ENCODE measurements at places on chromosomes 16 and 17. TPM values are rescaled to one million over a fixed set of nuclear protein-coding genes. Genes with fewer than 3 reads are reported as not detected.

The ARHGDIG gene
- not detected for total RNA-seq

- H3K27me3 ChIP-seq = no peaks in the 10 kb centered on the region
- peaks cover 38% of the 10 kb centered on the region for H3K4me1 ChIP-seq
- H3K36me3 ChIP-seq = peaks cover 22% of the 10 kb centered on the region
- H3K4me3 ChIP-seq = no peak overlapping the region
- no peak for DNase-seq
Observed at GRCh38 chr17:82232876-82233785, 4.3 kb downstream of the SLC16A3 start.

The EFNB3 gene
- total RNA-seq = not detected

DNA sequence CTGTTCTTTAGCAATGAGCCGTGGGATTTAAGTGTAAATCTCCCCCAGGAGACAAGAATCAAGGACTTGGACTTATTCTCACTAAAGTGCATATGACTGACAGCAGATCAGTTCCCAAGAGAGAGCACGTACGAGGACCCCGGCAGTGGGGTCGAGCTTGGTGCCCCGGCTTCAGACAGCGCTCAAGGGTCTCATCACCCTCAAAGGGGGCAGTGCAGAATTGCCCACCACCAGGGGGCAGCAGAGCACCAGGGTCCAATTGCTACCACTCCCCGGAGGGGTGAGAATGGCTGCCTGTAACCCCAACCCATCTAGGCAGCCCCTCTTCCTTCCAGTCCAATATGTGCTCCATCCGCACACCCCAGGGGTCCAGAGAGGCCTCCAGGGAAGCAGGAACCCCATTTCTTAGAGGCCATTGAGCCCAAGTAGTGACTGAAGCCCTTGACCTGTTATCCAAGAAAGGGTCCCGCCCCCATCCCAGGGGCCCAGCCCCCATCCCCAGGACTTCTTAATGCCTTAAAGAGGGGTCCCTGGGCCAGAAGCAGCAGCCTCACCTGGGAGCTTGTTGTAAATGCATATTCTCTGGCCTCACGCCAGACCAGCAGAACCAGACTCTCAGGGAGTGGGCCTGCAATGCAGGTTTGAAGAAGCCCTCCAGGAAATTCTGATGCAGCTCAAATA, 86.1 kb downstream of the ZDHHC7 start:
- DNase-seq = peak; percentile 68
- no peak overlapping the region for H3K27ac ChIP-seq
- no peak overlapping the region for H3K4me3 ChIP-seq
- no peaks in the 10 kb centered on the region for H3K4me1 ChIP-seq
- H3K27me3 ChIP-seq = peaks cover 3% of the 10 kb centered on the region

The ETV4 gene
- 3.6 TPM for total RNA-seq

DNA sequence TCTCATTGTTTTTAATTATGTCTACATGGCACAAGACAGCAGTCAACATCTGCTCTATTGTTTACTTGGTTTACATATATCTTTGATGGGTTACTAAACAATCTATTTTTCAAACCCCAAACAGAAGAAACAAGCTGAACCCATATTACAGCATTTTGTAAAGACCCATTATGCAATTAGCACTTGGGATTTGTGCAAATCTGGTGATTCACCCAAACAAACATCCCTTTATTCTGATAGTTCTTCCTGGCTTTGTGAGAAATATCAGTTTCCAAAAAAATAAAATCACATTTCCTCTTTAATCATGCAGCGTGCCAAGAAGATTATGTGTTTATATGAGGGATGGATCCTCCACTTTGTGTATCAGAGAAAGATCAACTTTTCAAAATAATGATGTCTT, 16.8 kb upstream of the RBFOX1 start:
- no peaks in the 10 kb centered on the region for H3K36me3 ChIP-seq
- H3K4me3 ChIP-seq = no peak overlapping the region
- DNase-seq = no peak

DNA sequence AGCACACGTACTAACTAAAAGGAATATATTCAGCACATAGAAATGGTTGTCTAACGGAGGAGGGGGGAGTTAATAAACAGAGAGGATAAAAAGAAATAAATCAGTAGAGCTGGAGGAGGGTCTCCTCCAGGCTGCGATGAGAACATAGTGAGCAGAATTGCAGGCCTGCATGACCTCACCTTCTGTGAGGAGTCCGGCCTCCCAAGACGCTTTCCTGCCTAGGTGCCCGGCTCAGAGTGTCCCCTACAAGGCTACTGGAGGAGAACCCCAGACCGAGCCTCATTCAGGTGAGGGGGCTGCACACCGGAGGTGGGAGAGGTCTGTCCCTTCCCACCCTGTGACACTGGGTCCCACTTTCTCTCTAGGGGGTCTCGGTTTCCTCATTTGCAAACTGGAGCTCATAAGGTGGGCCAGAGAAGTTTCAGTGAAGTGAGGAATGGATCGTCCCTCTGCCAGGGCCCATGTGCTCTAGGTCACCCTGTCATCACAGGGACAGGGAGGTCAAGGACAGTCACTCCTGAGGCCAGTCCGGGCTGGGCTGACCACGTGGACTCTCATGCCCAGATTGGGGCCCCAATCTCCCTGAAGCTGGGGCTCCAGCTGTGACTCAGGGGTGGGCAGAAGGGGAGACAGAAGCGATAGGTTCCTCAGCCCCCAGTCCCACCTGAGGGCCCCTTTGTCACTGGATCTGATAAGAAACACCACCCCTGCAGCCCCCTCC, 3.3 kb upstream of the HBM start:
- H3K4me3 ChIP-seq = no peak overlapping the region
- no peak overlapping the region for H3K27ac ChIP-seq
- peaks cover 5% of the 10 kb centered on the region for H3K4me1 ChIP-seq
- no peak for DNase-seq
- peaks cover 30% of the 10 kb centered on the region for H3K27me3 ChIP-seq
- no peaks in the 10 kb centered on the region for H3K36me3 ChIP-seq

DNA sequence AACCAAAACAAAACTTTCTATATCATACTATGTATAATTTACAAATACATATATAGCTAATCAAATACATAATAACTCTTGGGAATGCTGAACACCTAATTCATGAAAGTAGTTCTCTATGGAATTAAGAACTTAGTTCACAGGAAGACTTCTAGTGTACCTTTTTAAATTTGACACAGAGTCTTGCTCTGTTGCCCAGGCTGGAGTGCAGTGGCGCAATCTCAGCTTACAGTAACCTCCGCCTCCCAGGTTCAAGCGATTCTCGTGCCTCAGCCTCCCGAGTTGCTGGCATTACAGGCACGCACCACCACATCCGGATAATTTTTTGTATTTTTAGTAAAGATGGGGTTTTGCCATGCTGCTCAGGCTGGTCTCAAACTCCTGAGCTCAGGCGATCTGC, 24.7 kb downstream of the RFWD3 start:
- H3K4me3 ChIP-seq = no peak overlapping the region
- H3K27ac ChIP-seq = no peak overlapping the region
- no peaks in the 10 kb centered on the region for H3K27me3 ChIP-seq
- peaks cover 3% of the 10 kb centered on the region for H3K4me1 ChIP-seq
- DNase-seq = no peak

- H3K27me3 ChIP-seq = no peaks in the 10 kb centered on the region
- H3K4me3 ChIP-seq = no peak overlapping the region
- H3K36me3 ChIP-seq = peaks cover 75% of the 10 kb centered on the region
- no peak for DNase-seq
- H3K4me1 ChIP-seq = peaks cover 53% of the 10 kb centered on the region
Observed at GRCh38 chr17:39916918-39917317, 1.5 kb downstream of the GSDMB start.

DNA sequence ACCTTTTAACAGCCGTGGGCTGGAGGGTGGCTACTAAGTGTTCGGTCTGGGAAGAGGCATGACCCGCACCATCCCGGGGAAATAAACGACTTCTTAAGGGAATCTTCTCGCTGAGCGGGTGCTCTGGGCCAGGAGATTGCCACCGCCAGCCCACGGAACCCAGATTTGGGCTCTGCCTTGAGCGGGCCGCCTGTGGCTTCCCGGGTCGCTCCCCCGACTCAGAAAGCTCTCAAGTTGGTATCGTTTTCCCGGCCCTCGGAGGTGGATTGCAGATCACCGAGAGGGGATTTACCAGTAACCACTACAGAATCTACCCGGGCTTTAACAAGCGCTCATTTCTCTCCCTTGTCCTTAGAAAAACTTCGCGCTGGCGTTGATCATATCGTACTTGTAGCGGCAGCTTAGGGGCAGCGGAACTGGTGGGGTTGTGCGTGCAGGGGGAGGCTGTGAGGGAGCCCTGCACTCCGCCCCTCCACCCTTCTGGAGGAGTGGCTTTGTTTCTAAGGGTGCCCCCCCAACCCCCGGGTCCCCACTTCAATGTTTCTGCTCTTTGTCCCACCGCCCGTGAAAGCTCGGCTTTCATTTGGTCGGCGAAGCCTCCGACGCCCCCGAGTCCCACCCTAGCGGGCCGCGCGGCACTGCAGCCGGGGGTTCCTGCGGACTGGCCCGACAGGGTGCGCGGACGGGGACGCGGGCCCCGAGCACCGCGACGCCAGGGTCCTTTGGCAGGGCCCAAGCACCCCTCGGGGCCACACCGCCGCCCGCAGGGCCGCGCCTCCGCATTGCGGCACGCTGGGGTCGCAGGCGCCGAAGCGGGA, 3.6 kb upstream of the CBX4 start:
- peak overlapping the region; percentile 10 for H3K4me3 ChIP-seq
- no peak for DNase-seq
- H3K27ac ChIP-seq = no peak overlapping the region
- peaks cover 6% of the 10 kb centered on the region for H3K36me3 ChIP-seq

The EVI2A gene
- total RNA-seq = 109 TPM

The FBXL16 gene
- 34.6 TPM for total RNA-seq

- H3K36me3 ChIP-seq = no peaks in the 10 kb centered on the region
- H3K4me1 ChIP-seq = peaks cover 3% of the 10 kb centered on the region
- DNase-seq = no peak
- no peak overlapping the region for H3K4me3 ChIP-seq
- no peaks in the 10 kb centered on the region for H3K27me3 ChIP-seq
Observed at GRCh38 chr16:28219282-28219681, 7.5 kb upstream of the XPO6 start.

The PPM1D gene
- total RNA-seq = 17.8 TPM

The COL1A1 gene
- 0.55 TPM for total RNA-seq

- H3K27ac ChIP-seq = no peak overlapping the region
- DNase-seq = no peak
- no peaks in the 10 kb centered on the region for H3K4me1 ChIP-seq
- H3K4me3 ChIP-seq = no peak overlapping the region
- H3K27me3 ChIP-seq = no peaks in the 10 kb centered on the region
Observed at GRCh38 chr16:10408824-10409381, 23.0 kb downstream of the ATF7IP2 start.

The CD19 gene
- not detected for total RNA-seq

- H3K4me3 ChIP-seq = no peak overlapping the region
- no peaks in the 10 kb centered on the region for H3K27me3 ChIP-seq
- no peak for DNase-seq
Observed at GRCh38 chr17:48903401-48903800, 4.8 kb upstream of the UBE2Z start.

The PRCD gene
- total RNA-seq = not detected

GRCh38 chr17:60139438-60140285, 10.1 kb upstream of the CA4 start:
- no peak overlapping the region for H3K4me3 ChIP-seq
- H3K36me3 ChIP-seq = peaks cover 6% of the 10 kb centered on the region
- peaks cover 74% of the 10 kb centered on the region for H3K27me3 ChIP-seq
- H3K27ac ChIP-seq = no peak overlapping the region
- peaks cover 53% of the 10 kb centered on the region for H3K4me1 ChIP-seq

GRCh38 chr17:27489045-27489715, 32.9 kb downstream of the KSR1 start:
- no peak overlapping the region for H3K4me3 ChIP-seq
- DNase-seq = no peak
- H3K27me3 ChIP-seq = no peaks in the 10 kb centered on the region

The CHD9 gene
- 23.8 TPM for total RNA-seq

The USP10 gene
- total RNA-seq = 92.2 TPM

- H3K27me3 ChIP-seq = peaks cover 19% of the 10 kb centered on the region
- H3K4me1 ChIP-seq = peaks cover 10% of the 10 kb centered on the region
- no peak for DNase-seq
- H3K27ac ChIP-seq = no peak overlapping the region
- no peaks in the 10 kb centered on the region for H3K36me3 ChIP-seq
Observed at GRCh38 chr16:85759136-85759535, 8.2 kb upstream of the C16orf74 start.

The GLTPD2 gene
- total RNA-seq = not detected

DNA sequence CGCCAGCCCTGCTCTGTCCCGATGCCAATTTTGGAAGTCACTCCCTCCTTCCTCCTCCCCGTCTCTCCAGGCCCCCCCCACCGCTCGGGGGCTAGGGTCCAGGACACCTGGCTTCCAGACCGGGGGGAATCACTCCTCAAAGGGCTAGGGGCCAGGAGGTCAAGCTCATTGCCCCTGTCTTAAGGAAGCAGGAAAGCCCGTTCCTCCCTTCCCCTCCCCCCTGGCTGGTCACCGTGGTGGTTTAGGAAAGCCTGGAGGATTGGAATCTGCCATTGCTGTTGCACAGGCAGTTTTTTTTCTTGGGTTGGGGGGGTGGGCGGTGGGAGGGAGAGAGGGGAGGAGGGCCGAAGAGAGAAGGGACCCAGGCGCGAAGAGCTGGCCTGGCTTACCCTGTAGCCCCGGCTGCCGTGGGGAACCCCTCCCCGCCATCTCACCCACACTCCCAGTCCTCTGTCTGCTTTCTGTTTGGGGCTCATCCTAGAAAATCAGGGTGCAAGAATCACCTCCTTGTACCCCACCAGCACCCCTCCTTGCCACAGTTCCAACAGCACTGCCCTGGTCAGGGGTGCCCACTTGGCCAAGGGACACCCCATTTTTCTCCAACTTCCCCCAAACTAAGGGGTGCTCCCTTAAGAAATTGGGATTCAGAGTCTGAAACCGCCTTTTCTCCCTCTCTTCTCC, 2.9 kb upstream of the BCL6B start:
- H3K4me1 ChIP-seq = peaks cover 84% of the 10 kb centered on the region
- DNase-seq = no peak
- H3K27ac ChIP-seq = no peak overlapping the region
- H3K36me3 ChIP-seq = peaks cover 29% of the 10 kb centered on the region

DNA sequence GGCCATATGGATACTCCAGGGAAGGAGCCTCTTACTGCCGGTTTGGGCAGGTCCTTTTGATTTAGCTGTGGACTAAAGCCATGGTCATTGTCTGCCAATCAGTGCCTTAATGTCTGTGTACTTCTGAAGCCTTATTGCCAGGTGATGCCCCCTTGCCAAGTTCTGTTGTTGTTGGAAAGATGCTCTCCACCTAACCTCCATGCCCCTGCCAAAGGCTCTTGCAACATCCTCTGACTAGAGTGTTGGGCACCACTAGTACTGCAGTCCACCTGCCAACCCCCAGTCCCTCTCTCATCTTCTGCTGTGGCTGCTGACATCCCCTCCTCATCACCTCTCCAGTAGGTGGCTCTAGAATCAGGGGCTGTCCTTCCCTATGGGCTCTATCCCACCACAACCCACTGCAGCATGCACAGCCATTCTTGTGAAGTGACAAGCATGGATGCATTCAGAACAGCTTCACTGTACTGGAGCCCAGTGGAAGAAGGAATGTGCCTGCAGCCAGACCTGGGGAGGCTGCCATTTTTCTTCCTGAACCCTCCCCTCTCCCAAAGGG, 375.3 kb upstream of the CDH5 start:
- no peak for DNase-seq
- no peak overlapping the region for H3K27ac ChIP-seq
- H3K27me3 ChIP-seq = no peaks in the 10 kb centered on the region
- no peak overlapping the region for H3K4me3 ChIP-seq
- H3K4me1 ChIP-seq = no peaks in the 10 kb centered on the region
- H3K36me3 ChIP-seq = no peaks in the 10 kb centered on the region

The FOXO3B gene
- total RNA-seq = 1.8 TPM

The SLC6A2 gene
- total RNA-seq = not detected

- H3K4me1 ChIP-seq = no peaks in the 10 kb centered on the region
- no peaks in the 10 kb centered on the region for H3K27me3 ChIP-seq
- DNase-seq = no peak
- H3K4me3 ChIP-seq = no peak overlapping the region
- H3K36me3 ChIP-seq = no peaks in the 10 kb centered on the region
Observed at GRCh38 chr16:55487048-55487803, 8.2 kb downstream of the MMP2 start.

All from activated CD4-positive, alpha-beta memory T cell treated with anti-CD3 and anti-CD28 coated beads, Interleukin-2, amount 10 ng/mL, durations not matched to agents 7 days and 5 days (primary cell).